ENCODE measurements at places on chromosomes 16 and 17.

- no peak overlapping the region for H3K4me3 ChIP-seq
- DNase-seq: no peak
- H3K27me3 ChIP-seq: no peaks in the 10 kb centered on the region
- H3K4me1 ChIP-seq: no peaks in the 10 kb centered on the region
- H3K36me3 ChIP-seq: no peaks in the 10 kb centered on the region
Observed at GRCh38 chr17:12046786-12047185, 26.1 kb downstream of the MAP2K4 start.

- no peak overlapping the region for H3K4me3 ChIP-seq
- DNase-seq: no peak
- H3K4me1 ChIP-seq: peaks cover 22% of the 10 kb centered on the region
- H3K36me3 ChIP-seq: no peaks in the 10 kb centered on the region
Observed at GRCh38 chr17:65750166-65750565, 188.7 kb upstream of the AXIN2 start.

GRCh38 chr16:63447121-63447520, 1410.9 kb upstream of the CDH8 start:
- H3K27ac ChIP-seq: no peak overlapping the region
- no peaks in the 10 kb centered on the region for H3K27me3 ChIP-seq
- H3K4me3 ChIP-seq: no peak overlapping the region
- DNase-seq: no peak
- no peaks in the 10 kb centered on the region for H3K4me1 ChIP-seq

DNA sequence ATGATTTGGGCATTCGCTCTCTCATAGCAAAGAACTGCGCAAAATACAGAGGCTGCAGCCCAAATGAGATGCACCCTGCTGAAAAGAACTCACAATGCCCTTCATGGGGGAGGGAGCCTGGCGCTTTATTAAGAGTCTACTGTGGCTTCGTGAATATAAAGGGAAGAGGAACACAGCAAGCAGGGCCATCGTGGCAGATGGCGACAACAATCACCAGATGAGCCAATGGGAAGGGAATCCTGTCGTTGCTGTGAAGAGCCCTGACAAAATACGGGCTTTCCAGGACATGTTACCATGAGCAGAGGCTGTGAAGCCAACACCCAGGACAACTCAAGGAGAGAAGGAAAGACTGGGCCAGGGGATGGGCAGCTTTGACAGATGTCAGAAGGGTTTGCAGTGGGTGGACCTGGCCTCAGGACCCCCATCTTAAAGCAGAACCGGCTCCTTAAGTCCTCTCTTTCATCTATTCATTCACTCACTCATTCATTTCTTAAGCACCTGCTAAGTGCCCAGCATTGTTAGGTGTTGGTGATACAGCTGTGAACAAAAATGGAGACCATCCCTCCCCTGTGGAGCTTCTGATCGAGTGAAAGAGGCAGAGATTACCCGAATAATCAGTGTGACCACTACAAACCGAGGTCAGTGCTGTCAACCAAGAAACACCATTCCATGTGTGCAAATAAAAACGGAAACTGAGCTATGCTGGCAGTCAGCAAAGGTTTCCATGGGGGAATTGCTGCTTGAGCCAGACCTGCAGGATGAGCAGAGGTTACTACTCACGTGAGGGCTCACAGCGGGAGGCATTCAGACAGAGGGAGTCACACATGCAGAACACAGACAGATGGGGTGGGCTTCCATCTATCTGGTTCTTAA, 125.8 kb downstream of the DYNLRB2 start:
- no peaks in the 10 kb centered on the region for H3K27me3 ChIP-seq
- H3K4me1 ChIP-seq: no peaks in the 10 kb centered on the region
- H3K36me3 ChIP-seq: no peaks in the 10 kb centered on the region
- no peak overlapping the region for H3K27ac ChIP-seq
- DNase-seq: no peak

DNA sequence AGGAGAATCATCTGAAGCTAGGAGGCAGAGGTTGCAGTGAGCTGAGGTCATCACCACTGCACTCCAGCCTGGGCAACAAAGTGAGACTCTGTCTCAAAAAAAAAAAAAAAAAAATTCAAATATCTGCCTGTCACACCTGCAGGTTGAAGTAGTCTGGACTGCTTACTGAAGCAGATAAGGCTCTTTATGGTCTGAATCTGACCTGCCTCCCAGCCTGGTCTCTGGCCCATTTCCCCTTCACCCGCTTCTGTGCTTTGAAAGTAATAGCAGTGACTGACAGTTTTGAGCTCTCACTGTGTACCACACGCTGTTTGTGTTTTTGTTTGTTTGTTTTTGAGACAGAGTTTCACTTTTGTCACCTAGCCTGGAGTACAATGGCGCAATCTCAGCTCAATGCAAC, 5.8 kb downstream of the SEZ6L2 start:
- no peak overlapping the region for H3K27ac ChIP-seq
- H3K36me3 ChIP-seq: no peaks in the 10 kb centered on the region
- no peaks in the 10 kb centered on the region for H3K4me1 ChIP-seq
- no peak overlapping the region for H3K4me3 ChIP-seq
- H3K27me3 ChIP-seq: peaks cover 2% of the 10 kb centered on the region

DNA sequence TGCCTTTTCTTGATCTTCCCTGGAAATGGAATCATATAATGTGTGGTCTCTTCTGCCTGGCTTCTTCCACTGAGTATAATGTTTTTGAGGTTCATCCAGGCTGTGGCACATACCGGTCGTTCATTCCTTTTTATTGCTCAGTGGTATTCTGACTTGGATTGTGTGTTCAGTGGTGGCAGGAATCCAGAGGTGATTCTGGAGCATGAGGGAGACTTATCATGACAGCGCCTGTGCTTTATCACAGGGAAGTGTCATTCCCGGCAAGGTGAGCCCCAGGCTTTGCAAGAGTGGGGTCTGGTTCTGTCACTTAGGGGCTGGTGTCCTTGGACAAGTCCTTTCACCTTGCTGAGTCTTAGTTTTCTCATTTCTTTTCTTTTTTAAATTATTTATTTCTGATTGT, 53.0 kb downstream of the IRX3 start:
- no peak overlapping the region for H3K4me3 ChIP-seq
- no peak for DNase-seq
- no peak overlapping the region for H3K27ac ChIP-seq
- no peaks in the 10 kb centered on the region for H3K36me3 ChIP-seq
- H3K4me1 ChIP-seq: no peaks in the 10 kb centered on the region

DNA sequence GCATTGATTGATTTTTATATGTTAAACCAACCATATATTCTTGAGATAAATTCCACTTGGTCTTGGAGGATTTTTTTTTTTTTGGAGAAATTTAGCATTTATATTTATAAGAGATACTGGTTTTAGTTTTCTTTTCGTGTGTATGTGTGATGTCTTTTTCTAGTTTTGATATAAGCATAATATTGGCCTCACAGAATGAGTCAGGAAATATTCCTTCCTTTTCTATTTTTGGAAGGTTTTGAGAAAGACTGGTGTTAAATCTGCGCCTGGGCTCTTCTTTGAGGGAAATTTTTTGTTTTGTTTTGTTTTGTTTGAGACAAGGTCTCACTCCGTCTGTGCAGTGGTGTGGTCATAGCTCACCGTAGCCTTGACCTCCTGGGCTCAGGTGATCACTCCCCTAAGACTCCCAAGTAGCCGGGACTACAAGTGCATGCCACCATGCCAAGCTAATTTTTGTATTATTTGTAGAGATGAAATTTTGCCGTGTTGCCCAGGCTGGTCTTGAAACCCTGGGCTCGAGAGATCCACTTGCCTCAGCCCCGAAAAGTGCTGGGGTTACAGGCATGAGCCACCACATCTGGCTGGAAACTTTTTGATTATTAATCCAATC, 28.8 kb upstream of the CCL22 start:
- DNase-seq: no peak
- no peak overlapping the region for H3K4me3 ChIP-seq
- no peaks in the 10 kb centered on the region for H3K27me3 ChIP-seq
- H3K27ac ChIP-seq: no peak overlapping the region

DNA sequence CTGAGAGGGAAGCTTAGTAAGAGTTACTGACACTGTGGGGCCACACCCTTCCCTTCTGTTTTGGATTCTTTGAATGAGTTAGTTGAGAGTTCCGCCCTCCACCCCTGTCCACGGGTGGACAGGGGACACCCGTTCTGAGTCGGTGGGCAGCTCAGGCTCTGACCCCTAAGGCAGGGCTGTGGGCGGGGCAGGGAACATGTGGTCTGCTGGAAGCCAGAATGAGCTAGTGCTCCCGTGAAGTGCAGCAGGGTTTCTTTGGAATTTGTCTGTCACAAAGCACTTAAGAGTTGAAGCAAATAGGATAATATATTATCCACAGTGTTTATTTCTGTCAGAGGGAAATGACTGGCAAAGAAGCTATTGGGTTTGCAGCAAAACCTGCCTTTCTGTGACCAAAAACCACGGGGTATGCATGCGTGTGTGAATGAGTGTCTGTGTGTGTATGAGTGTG, 90.1 kb downstream of the CLEC16A start:
- DNase-seq: no peak
- peaks cover 50% of the 10 kb centered on the region for H3K36me3 ChIP-seq
- H3K27ac ChIP-seq: no peak overlapping the region
- H3K4me1 ChIP-seq: no peaks in the 10 kb centered on the region

Measured in tibial artery (tissue), 4 donors.